Amygdala (tissue), 56 donors: ENCODE measurements at places on chromosomes 4 and X.

GRCh38 chr4:98510757-98511517, 147.5 kb downstream of the TSPAN5 start:
- DNase-seq, result no peak

DNA sequence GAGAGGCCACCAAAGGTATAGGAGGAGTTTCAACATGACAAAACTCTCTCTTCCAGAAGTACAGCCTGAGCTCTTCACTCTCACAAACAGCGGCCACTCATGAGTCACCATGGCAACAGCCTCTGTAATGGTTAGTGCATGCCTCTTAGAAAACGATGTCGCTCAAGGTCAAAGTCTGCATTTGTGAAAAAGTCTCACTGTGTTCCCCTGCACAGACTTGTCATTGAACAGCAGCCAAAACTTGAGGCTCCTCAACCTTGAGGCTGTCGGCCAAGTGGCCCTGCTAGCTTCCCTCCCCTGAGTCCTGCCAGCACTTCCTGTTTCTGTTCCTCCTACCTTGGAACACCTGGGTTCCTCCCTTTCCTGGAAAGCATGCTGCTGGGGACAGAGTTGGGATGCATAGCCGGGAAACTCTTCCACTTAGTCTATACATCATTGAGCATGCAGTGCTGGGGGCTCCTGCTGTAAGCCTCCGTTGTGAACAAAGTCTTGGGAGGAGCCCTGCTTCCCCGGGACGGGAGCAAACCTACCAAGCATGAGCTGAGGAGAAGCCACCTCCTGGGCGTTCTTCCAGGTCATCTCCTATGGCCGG, 66.6 kb downstream of the ING2 start:
- DNase-seq, result no peak

GRCh38 chrX:132467026-132467425, 21.8 kb downstream of the MBNL3 start:
- DNase-seq, result no peak

GRCh38 chrX:107970073-107970472, 12.1 kb downstream of the TEX13B start:
- no peak for DNase-seq

- no peak for DNase-seq
Observed at GRCh38 chr4:177546745-177547144, 104.5 kb upstream of the AGA start.
